ENCODE measurements at places on chromosomes 7 and 10.

GRCh38 chr10:12533723-12534122 is 184.4 kb downstream of the CAMK1D start:
- DNase-seq = no peak

GRCh38 chr10:132481690-132482089 is 55.9 kb upstream of the INPP5A start:
- no peak for DNase-seq

- DNase-seq = no peak
These were observed 101.4 kb downstream of the MICU1 start for GRCh38 chr10:72524489-72524888.

DNA sequence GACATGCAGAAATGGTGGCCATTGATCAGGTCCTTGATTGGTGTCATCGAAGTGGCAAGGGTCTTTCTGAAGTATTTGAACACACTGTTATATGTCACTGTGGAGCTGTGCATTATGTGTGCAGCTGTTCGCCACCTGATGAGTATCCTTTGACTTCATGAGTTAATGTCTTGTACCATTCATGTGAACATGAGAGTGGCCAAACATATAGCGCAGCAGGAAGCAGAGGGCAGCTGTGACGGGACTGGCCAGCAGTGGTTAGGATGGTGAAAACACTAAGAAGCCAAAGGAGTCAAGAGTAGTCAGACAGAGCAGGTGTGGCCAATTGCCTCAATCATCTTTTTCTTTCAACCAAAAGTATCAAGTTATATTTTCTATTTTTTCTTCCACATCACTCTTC is 167.4 kb downstream of the IMMP2L start:
- no peak for DNase-seq

DNA sequence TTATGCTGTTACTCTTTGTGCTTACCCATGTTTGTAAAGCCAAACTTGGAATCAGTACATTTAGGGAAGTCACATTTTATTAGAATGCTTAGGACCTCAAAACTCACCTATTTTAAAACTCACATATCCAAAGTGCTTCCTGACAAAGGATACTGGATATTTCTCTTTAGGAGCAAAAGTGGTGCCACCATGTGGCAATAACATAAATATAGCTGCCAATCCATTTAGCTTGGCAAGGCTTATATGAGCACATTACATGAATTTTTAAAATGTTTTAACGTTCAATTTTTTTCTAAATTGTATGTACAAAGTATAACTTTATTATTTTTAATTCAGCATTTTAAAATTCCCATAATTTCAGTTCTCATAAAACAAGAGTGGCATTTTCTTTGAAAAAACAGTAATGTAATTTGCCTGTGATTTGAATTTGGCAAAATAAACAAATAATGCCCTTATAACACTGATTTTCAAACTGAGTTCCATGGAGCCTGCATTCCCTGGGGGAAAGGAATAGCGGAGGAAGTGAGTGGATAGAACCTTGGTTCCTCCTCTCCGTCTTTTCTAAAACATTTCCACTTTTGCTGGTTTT is 75.4 kb downstream of the HDAC9 start:
- DNase-seq = no peak

- no peak for DNase-seq
These were observed 674.3 kb upstream of the PHF14 start for GRCh38 chr7:10299384-10299783.

- no peak for DNase-seq
These were observed 155.5 kb downstream of the RNF216 start for GRCh38 chr7:5625938-5626337.

DNA sequence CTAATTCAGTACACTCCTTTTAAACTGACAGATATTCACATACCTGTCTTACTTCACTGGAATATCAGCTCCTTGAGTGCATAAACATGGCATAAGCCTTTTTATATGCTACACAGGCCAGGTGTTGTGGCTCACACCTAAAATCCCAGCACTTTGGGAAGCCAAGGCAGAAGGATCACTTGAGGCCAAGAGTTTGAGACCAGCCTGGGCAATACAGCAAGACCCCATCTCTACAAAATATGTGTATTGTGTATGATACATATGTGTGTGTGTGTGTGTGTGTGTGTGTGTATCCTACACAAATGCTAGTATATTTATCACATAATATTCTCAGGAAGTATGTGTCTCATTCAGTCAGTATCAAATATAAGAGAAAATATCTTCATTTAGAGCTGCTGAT is 45.3 kb downstream of the DNAJC12 start:
- no peak for DNase-seq

DNA sequence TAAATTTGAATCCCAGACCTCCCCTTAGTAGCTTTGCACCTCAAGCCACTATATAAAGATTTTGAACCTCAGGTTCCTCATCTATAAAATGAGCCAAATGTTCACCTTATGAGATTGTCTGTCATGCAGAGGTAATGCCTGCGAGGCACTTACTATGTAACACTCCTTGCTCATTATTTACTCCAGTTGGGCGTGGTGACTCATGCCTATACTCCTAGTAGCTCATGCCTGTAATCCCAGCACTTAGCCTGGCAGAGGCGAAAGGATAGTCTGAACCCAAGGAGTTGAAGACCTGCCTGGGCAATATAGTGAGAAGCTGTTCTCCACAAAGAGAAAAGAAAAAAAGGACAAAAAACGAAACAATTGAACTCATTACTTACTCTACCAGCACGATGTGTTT is 82.2 kb downstream of the MDFIC start:
- no peak for DNase-seq

- no peak for DNase-seq
These were observed 43.1 kb downstream of the BRAF start for GRCh38 chr7:140881507-140882228.

- DNase-seq = no peak
These were observed 405.0 kb upstream of the LRRN3 start for GRCh38 chr7:110685899-110686298.

DNA sequence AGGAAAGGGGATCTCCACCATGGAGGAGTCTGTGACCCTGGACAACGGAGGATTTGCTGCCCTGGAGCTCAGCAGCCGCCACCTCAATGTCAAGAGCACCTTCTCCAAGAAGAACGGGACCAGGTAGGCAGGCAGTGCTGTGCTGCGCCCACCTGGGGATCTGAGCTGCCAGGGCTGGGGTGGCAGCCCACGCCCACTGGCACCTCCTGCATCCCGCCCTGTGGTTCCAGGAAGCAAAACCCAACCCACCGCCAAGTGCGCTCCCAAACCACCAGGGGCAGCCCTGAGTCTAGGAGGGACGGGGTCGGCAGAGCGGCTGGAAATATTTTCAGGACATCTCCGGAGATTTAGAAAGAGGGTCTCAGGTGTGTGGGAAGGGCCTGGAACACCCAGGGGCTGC is 440.3 kb upstream of the FOXK1 start:
- DNase-seq = no peak

- DNase-seq = no peak
These were observed 1005.8 kb upstream of the C7orf33 start for GRCh38 chr7:147584771-147585193.

- DNase-seq = no peak
These were observed 71.1 kb downstream of the STK17A start for GRCh38 chr7:43653891-43654504.

DNA sequence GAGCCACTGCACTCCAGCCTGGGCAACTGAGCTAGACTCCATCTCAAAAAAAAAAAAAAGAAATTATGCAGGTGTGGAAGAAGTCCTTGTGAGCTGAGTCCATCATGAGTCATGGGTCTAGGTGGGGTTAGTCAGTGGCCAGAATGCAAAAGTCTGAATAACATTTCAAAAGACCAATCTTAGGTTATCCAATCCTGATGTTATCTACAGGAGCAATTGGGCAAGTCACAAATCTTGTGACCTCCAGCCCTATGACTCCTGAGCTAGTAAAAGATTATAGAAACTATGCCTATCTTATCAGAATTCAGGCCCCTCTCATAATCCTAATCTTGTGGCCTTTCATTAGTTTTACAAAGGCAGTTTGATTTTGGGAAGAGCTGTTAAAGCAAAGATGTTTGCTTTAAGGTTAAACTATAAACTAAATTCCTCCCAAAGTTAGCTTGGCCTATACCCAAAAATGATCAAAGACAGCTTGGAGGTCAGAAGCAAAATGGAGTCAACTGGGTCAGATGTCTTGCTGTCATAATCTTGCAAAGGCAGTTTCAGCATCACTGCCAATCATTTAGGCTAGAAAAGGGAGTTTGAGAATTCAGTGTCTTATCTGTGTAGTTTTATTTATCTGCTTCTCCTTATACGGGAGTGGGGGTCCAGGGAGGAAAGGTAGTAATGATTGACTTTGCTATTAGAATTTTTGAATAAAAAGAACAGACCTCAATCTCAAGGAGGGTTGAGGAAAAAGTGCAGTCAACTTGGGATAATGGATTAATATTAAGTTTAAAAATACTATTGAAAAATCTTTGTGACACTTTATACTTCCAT is 71.2 kb upstream of the TRIM24 start:
- DNase-seq = no peak

DNA sequence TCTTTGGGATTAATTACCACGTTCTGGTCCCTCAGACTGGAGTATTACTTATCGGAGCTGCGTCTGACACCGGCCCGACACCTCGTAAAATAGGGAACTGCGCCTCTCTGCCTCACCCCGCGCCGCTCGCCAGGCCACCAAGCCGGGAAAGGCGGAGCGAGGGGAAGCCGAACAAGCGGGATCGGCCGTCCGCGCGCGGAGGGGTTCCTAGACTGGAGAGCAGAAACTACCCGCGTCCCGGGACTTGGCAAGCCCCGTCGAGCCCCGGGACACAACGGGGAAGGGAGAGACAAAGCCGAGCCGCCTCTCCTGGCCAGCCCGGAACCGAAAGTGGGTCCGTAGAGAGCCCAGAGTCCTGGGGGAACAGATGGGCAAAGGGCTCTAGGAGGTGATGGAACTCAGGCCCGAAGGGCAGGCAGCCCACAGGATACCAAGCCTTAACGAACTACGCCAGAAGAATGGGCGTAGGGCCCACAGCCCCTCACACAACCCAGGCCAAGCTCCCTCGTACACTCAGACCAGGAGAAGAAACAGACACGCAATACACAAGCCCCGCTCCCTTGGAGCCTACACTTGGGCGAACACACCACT is 6.5 kb downstream of the LBX1 start:
- DNase-seq = no peak

DNA sequence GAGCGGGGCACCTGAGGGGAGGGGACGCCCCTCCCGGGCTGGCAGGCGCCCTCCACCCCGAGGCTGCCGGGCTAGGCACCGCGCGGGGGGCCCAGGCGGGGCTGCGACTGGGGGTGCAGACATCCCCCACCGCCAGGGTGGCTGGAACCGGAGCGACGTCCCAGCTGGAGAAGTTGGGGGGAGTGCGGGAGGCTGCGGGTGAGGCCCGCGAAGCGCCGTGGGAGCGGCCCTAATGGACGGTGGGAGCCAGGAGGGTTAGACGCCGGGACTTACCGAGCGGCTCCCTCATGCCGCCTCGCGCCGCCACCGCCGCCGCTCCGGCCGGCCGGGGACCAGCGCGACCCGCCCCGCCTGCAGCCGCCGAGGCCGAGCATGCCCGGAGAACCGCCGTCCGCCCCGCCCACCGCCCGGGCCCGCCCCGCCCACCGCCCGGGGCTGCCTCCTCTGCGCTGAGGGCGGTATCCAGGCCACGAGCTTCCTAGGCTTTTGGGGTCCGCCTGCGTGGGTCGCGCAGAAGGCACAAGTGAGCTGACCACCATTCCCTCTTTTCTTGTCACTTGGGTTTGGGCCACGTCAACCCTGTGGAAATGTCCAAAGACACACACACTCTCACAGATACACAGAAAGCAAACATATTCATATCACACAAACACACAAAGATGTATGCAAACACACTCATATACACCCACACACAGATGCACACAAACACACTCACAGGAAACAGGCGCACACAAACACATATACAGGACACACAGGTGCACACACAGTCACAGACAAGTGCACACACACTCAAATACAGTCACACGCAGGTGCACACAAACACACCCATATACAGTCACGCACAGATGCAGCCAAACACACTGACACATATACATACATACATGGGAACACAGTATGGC is at the start of gene JCAD:
TSS of gene JCAD (minus strand) at position 378 of the 899 bp plus-strand sequence. CDS start 11,774 bp downstream, outside the sequence.
- peak; percentile 44 for DNase-seq

- no peak for DNase-seq
These were observed 71.3 kb upstream of the ARMC3 start for GRCh38 chr10:22856444-22857074.

GRCh38 chr10:6416892-6417512 is 163.1 kb downstream of the PRKCQ start:
- DNase-seq = peak; percentile 72

DNA sequence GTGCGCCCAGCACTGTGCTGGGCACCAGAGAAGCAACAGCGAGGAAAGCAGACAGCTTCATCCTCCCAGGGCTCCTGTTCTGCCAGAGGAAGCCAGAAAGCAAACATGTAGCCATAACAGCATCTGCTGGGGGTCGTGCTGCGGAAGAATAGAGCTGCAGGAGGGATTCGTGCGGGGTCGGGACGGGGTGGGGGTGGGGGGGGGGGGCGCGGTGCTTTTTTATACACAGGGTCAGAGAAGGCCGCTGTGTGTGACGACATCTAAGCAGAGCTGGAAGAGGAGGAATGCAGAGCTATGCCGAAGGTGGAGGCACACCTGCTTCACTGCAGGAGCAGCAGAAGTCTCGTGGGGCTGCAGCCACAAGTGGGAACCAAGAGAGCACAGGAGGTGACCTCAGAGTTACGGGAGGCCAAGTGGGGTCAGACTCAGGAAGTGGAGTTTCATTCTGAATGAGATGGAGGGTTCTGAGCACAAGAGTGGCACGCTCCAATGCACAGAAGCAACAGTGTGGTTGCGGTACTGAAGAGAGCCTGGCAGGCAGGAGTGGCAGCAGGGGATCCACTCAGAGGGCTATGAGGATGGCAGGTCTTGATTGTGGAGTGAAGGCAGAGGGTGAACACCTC is 11.1 kb downstream of the PKD1L1 start:
- no peak for DNase-seq

- DNase-seq = peak; percentile 65
These were observed 16.6 kb downstream of the ACBD5 start for GRCh38 chr10:27223964-27224363.

DNA sequence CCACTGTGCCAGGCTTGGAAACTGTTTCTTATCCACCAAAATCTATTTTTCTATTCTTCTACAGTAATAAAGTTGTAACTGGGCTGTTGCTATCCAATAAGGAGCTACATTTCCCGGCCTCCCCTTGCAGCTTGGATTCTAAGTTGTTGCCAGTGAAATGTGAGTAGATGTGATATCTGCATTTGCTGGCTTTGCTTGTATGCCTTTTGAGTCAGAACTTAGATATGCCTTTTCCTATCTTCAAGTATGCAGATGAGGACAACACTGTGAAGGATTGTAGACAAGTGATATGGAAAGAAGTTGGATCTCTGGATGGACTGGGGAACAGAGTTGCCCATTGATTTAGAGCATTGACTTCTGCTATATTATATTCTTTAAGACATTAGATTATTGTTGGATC is 236.9 kb downstream of the REEP3 start:
- DNase-seq = no peak
